NCI-H460 (cell line): ENCODE measurements at places on chromosomes 2 and 18. TPM values are rescaled to one million over a fixed set of nuclear protein-coding genes. Genes with fewer than 3 reads are reported as not detected.

- DNase-seq, result no peak
Observed at GRCh38 chr18:39062426-39062825, 1496.8 kb upstream of the CELF4 start.

The ELMOD3 gene
- total RNA-seq, result 10.7 and 15.8 TPM in 2 replicates

The CPO gene
- total RNA-seq, result not detected in 2 replicates

The RTP5 gene
- total RNA-seq, result not detected in 2 replicates

DNA sequence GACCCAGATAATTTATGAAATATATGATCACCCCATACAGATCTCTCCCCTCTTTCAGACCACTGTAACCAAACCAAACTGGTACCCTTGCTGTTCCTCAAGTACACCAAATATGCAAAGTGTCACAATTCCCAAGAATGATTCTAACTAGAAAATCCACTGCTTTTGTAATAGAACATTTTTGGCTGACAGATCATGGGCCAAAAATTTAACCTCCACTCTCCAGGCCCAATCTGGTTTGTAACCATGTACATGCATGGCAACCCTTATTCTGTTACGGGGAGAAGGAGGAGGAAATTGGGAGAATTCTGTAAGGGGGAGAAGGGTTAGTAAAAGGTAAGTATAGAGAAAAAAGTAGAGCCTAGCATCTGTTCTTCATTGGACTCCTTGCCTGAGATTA, 62.0 kb downstream of the IKZF2 start:
- DNase-seq, result no peak

DNA sequence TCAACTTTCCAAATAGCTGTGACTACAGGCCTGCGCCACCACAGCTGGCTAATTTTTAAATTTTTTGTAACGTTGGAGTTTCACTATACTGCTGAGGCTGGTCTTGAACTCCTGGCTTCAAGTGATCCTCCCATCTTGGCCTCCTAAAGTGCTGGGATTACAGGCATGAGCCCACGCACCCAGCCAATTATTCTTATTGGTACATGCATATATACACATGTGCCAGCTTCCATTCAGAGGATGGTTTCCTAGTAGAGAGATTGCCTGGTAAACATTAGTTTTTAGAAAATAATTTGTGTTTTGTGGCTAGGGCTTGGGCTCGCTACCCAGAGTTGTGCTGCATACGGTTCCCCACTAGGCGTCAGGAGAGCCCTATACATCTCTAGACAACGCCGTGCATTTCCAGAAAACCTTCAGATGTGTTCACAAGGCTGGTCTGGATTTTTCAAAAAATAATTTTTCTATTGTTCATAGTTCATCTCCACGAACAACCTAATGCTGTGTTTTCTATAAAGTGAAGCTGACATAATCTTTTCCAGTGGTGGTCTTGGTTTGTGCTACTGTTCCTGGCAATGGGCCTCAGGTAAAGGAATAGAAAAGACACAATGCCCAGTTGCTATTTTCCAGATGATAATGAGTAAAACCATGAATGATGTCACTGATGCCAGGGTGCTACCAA, 14.6 kb upstream of the AFG3L2 start:
- DNase-seq, result peak; percentile 62

- DNase-seq, result no peak
Observed at GRCh38 chr2:62293490-62294271, 97.8 kb downstream of the B3GNT2 start.

- DNase-seq, result no peak
Observed at GRCh38 chr18:53426666-53427184, 797.7 kb downstream of the MBD2 start.

GRCh38 chr2:233100192-233100998, 40.3 kb downstream of the INPP5D start:
- no peak for DNase-seq

The PTPRN gene
- 11.3 and 22.7 TPM in 2 replicates for total RNA-seq
